ENCODE measurements at places on chromosomes 2 and 18.

DNA sequence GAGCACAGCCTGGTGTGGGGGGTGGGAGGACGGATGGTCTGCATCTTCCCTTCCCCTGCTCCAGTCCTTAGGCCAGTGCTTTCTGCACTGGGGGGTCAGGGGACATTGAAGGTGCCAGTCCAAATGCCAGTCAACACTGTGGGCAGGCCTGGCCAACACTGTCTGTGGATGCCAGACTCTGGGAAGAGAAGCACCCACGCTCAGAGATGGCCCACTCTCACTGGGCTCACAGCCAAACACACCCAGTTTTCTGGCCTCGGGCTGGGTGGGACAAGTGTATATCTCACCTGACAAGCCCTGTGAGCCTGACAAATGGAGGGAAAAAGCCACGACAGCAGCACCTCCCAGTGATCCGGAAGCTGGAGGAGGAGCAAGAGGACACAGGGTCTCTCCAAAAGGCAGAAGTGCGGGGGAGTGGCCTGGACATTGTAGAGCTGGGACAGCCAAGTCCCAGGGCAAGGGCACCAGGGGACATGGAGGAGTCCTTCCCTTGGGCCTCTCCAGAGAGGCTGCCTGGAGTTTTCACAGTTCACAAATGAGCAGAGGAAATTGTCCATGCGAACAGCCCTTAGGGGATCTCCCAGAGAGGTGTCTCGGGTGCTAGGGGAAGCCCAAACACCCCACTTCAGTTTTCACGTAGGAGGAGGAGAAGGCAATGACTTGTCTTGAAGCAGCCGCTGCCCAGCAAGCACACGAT is 79.3 kb downstream of the SDC1 start:
- peak; percentile 59 for DNase-seq

DNA sequence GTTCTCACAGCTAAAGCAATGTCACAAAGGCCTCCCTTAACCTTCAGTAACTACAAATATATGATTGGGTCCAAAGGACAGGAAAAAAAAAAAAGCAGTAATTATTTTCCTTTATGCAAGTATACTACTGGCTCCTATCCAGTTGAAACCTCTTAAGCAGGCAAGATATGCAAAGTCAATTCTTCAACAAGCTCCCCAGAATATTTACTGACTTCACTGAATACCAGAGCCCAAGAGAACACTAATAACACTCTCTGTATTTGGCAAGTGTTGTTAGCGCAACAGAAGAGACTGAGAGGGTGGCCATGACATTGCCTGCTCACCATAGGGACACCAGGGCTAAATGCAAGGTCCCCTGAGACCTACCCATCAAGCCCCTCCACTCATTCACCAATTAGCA is 74.5 kb downstream of the AP1S3 start:
- DNase-seq, result no peak

- DNase-seq, result no peak
These were observed 722 bp downstream of the ACSL3 start for GRCh38 chr2:222861411-222862105.

GRCh38 chr2:222127660-222128059 is 171.1 kb downstream of the PAX3 start:
- no peak for DNase-seq

DNA sequence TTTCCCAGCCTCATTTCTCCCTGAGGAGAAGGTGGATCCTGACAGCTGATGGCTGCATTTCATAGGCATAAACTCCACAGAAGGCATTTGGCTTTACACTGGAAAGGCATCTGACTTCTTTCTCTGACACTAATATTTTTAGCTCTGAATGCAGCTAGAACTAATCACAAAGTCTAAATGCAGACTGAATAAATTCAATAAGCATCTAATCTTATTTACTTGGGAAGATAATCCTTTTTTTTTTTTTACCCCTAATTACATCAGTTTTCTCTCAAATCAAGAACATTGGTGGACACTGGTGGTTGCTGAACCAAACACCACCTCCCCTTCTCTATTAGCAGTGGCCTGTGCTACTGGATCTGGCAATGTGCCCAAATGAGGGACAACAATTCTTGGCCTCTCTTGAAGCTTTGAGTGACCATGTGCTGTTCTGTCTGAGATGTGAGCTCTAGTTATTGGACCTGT is 50.9 kb upstream of the CD226 start:
- no peak for DNase-seq

DNA sequence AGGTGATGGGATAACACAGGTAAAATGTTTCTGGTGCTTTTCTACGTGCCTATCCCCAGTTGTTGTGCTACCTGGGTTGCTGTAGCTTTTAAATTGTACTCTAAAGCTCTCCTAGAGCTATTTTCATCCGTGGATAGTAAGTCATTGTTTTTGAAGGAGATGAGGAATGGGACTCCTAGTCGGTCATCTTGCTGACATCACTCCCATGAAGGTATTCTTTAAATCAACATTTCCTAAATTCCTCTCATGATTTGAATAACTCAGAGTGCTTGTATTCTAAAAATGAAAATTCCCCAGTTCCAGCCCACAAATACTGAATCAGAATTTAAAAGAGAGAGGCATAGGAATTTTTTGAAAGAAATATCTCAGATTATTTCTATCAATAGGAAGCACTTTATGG is 44.3 kb downstream of the CCDC148 start:
- no peak for DNase-seq

DNA sequence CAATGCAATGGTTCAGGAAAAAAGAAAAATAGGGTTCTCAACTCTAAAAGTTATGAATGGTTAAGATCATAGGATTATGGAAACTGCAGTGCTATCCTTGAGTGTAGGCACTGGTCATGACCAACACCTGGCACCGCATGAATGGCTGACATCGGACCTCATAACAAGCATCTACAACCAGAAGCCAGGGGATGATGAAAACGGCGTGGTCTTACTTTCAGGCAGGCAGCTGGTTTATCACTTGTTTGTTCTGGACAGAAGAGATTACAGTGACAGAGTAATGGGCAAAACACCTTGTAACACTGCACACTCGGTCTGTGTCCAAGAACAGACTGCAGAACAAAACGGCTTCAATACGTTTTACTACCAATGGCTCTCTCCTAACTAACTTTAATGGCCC is 132.8 kb downstream of the STK39 start:
- DNase-seq, result no peak

DNA sequence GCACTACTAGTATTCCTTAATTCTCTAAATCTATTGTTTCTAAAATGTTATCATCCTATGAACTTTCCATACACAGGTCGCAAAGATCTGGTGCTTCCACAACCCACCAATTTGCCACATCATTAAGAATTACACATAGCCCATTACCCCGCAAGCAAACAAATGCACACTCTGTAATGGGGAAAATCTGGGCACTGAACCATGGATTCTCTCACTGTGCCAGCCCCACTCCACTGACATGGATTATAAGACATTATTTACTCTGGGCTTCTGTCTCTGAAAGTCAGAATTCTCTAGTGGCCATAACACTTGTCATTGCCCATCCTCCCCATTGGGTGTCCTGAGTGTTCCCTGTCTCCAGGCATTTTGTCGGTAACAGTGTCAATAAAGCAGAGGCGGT is 537.1 kb downstream of the EPHA4 start:
- no peak for DNase-seq

- no peak for DNase-seq
These were observed at the start of gene SPEG for GRCh38 chr2:219434718-219435525. Gene SPEG, plus strand, starts transcription at chr2:219434843. Its CDS starts 135 bp downstream, at chr2:219434978.

- no peak for DNase-seq
These were observed 45.8 kb downstream of the SMAD7 start for GRCh38 chr18:48904847-48905394.
